ENCODE measurements at places on chromosomes 1 and 21. TPM values are rescaled to one million over a fixed set of nuclear protein-coding genes. Genes with fewer than 3 reads are reported as not detected.

The TMPRSS2 gene
- total RNA-seq, result not detected

The CCDC28B gene
- total RNA-seq, result 17.3 TPM

The AMY2A gene
- not detected for total RNA-seq

The PLA2G5 gene
- total RNA-seq, result 0.56 TPM

The SWT1 gene
- 8.7 TPM for total RNA-seq

The TFF3 gene
- not detected for total RNA-seq

The KIF21B gene
- 0.19 TPM for total RNA-seq

The OPRD1 gene
- not detected for total RNA-seq

The GCLM gene
- total RNA-seq, result 18.3 TPM

The APCS gene
- not detected for total RNA-seq

The CGN gene
- total RNA-seq, result under 0.01 TPM

The CFHR5 gene
- total RNA-seq, result not detected

The LENEP gene
- total RNA-seq, result not detected

The RHCE gene
- total RNA-seq, result 1.2 TPM

The PTGS2 gene
- 38.2 TPM for total RNA-seq

The MRPS6 gene
- 42.2 TPM for total RNA-seq

The ENAH gene
- 140 TPM for total RNA-seq

The CR1L gene
- not detected for total RNA-seq

The LIN9 gene
- total RNA-seq, result 2.8 TPM

The SLC19A2 gene
- 16.9 TPM for total RNA-seq

The ATP6V1G3 gene
- total RNA-seq, result not detected

The DESI2 gene
- total RNA-seq, result 42.0 TPM

The SH2D2A gene
- total RNA-seq, result 1.2 TPM

The DNAJC11 gene
- total RNA-seq, result 35.5 TPM

The TBCE gene
- 39.5 TPM for total RNA-seq

The DSCAM gene
- total RNA-seq, result not detected

The HSD3B1 gene
- total RNA-seq, result not detected

The TMPRSS3 gene
- not detected for total RNA-seq

The TRIM17 gene
- under 0.01 TPM for total RNA-seq

The P3R3URF gene
- not detected for total RNA-seq

The IGSF5 gene
- not detected for total RNA-seq

The L1TD1 gene
- not detected for total RNA-seq

The PADI3 gene
- total RNA-seq, result not detected

The ACOT11 gene
- total RNA-seq, result 2.3 TPM

The NRIP1 gene
- 38.1 TPM for total RNA-seq

The RHBDL2 gene
- 1.2 TPM for total RNA-seq

The FAM3B gene
- total RNA-seq, result not detected

The FASLG gene
- total RNA-seq, result not detected

The CFAP126 gene
- total RNA-seq, result not detected

The EPS8L3 gene
- total RNA-seq, result not detected

The CFAP45 gene
- total RNA-seq, result 0.28 TPM

The GJA4 gene
- 0.58 TPM for total RNA-seq

The SLC22A15 gene
- total RNA-seq, result 1.3 TPM

The RAB4A gene
- 22.2 TPM for total RNA-seq

The TRAF3IP3 gene
- not detected for total RNA-seq

The PRDM15 gene
- total RNA-seq, result 4.8 TPM

All from regular cardiac myocyte (primary cell).